ENCODE measurements at places on chromosomes 5 and 9.

DNA sequence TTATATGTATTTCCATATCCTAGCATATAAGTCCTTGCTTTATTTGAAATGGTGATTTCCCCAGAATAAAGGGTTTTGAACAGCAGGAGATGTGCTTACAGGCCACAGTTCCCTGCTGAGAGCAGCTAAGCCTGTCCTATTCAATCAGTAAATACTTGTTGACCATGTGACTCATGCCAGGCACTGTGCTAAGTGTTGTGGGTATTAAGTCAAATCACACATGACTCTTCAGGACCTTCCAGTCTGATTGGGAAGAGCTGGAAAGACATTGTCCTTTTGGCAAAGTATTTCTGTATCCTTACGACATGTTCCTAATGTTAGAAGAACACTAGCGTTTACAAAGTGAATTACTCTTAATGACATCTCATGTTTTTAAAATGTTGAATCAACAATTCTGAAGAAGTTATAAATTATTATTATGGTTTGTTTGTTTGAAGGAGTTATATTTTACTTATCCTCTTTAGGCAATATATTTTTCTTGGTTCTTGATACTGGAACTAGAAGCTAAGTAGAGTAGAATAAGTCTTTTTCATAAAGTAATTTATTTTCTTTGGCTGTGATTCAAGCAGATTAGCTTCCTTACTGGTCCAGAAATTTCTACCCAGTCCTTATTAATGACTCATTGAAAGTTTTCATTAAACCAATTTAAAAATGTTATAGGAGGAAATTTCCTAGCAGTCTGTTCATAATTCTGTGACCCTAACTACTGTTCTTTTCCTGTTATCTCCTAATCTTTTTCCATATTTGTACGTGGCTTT lies 82.1 kb downstream of the GAPVD1 start:
- DNase-seq, result no peak

GRCh38 chr5:107674655-107675054 lies 3.9 kb upstream of the EFNA5 start:
- DNase-seq, result no peak

- DNase-seq, result no peak
These were observed 234.7 kb downstream of the NR2F1-AS1 start for GRCh38 chr5:93346301-93346700.

- no peak for DNase-seq
These were observed 53.5 kb downstream of the SMIM23 start for GRCh38 chr5:171839112-171839511.

DNA sequence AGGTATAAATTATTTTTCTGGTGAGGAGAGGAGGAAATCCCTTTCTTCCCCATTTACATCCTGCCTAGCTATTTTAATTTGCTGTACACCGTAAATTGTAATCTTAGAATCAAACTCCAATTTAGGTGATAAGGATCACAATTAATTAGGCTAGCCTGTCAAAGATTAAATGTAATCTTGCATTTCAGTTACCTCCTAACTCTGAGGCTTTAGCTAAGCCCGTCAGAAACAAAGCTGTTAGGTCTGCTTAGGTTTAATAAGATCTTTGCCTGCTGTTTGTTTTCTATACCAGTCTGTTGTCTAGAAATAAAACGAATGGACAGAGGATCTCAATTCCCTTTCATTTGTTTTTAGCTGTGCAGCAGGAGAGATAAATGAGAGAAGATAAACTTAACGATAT lies 51.5 kb downstream of the PIK3R1 start:
- DNase-seq, result peak; percentile 48

GRCh38 chr9:86303316-86303975 lies 21.1 kb upstream of the ISCA1 start:
- no peak for DNase-seq

DNA sequence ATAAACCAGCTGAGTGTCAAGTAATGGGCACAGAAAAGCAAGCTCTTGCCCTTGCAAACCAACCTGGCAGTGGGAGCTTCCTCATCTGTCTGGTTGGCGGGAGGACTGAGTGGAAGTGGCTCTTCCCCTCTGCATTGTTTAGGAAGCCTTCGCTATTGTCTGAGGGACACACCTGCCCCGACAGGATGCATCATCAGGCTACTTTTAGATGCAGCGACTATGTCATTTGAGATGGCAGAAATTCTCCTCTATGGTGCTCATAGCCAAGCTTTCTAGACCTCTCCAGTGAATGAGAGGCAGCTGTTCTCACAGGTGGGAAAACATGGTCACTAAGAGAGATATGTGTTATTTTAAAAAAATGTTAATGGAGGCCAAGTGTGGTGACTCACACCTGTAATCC lies 104.0 kb downstream of the DOCK8 start:
- DNase-seq, result no peak

GRCh38 chr5:40359093-40359492 lies 320.6 kb upstream of the PTGER4 start:
- DNase-seq, result no peak

DNA sequence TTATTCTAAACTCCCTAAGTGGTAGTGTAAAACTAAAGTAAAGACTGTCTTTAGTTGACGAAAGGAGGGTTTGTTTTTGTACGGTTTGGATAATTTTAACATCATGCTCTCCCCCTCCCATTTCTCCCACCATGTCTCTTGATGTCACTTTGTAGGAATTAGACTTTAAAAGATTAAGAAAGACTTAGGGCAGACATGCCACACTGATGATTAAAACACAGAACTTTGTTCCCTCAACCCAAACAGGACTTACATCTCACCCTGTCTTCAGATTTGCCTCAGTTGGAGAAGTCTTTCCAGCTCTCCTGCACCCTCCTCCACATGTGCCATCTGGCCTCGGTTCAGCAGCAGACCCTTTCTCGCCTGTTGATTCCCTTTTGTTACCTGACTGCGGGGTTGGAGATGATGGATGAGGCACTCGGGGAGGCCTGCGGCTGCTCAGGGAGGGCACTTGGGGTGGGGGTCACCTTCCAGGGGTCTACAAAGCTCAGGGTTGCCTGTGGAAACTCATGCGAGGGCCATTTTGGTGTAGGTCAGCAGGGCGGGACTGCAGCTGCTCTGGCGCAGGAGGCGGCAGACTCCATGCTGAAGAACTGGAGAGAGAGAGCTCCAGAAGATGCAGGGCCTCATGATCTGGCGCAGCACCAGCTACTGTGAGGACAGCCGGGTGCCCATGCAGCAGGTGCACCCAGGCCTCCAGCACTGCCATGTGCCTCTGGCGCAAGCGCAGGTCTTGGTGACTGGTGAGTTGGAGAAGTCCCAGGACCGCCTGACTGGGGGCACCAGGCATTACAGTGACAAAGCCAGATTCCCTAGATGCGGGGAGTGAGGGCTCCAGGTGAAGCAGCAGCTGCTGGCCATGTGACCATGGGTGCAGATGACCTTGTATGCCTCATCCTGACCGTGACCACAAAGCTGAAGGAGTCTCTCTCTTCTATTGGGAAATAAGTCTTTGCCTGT lies 24.5 kb upstream of the EXOC3 start:
- no peak for DNase-seq

DNA sequence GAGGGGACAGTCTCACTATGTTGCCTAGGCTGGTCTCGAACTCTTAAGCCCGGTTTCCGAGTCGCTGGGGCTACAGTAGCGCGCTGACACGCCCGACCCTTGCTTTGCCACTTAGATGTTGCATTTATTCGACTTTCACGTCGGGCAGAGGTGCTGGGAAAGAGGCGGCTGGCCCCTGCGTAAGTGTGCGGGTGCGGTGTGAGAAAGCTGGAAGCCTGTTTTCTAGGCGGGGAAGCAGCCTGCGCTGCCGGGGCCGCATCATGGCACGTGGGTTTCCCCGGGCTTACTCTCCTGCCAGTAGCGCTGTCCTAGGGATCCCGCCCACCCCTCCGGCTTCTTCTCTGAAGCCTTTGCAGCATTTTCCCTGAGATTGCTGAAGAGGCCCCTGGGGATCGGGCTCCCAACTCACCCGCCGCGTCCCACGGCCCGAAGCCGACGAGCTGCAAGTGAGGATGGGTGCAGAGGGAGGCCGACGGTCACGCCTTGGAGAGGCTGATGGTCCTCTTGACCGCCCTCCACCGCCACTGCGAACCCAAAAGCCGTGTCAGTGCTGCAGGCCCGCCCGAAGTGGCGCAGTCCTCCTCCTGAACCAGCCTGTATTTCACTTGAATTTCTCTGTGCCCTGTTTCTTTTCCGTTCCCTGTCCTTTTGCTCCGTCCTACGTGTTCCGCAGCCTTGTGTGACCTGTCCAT lies 5.8 kb upstream of the TRIM41 start:
- no peak for DNase-seq

DNA sequence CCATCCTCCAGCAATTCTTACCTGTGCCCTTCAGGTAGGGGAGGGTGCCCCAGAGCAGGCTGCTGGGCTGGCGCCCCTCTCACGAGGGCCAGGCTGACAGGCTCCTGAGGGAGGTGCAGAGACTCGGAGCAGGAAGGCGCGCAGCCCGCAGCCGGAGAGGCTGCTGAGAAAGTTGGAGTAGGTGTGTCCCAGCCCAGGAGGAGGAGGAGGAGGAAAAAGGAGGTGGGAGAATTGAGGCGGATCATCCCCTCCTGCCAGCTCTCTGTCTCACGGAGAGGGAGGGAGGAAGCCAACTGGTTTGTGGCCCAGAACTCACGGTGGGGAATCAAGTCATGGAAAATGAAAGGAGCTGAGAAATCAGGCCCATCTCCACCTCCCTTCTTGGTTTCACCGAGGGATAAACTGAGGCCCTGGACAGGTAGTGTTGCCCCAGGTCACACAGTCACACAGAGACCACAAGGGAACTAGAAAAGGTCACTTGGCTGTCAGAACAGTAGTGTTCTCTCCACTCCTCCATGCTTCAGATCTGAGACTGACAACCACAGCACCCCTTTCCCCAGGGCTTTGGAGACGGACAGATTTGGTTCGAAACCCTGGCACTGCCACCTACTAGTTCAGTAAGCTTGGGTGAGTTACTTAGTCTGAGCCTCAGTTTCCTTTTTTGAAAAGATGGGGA lies at the start of gene FAT2:
TSS of gene FAT2 (minus strand) at position 188 of the 676 bp plus-strand sequence. CDS start 22,400 bp downstream, outside the sequence.
- no peak for DNase-seq

- no peak for DNase-seq
These were observed 256.8 kb upstream of the RPS23 start for GRCh38 chr5:82534986-82535385.
